Cortex of kidney (tissue), 1 donor: ENCODE measurements at places on chromosomes 16 and 17.

DNA sequence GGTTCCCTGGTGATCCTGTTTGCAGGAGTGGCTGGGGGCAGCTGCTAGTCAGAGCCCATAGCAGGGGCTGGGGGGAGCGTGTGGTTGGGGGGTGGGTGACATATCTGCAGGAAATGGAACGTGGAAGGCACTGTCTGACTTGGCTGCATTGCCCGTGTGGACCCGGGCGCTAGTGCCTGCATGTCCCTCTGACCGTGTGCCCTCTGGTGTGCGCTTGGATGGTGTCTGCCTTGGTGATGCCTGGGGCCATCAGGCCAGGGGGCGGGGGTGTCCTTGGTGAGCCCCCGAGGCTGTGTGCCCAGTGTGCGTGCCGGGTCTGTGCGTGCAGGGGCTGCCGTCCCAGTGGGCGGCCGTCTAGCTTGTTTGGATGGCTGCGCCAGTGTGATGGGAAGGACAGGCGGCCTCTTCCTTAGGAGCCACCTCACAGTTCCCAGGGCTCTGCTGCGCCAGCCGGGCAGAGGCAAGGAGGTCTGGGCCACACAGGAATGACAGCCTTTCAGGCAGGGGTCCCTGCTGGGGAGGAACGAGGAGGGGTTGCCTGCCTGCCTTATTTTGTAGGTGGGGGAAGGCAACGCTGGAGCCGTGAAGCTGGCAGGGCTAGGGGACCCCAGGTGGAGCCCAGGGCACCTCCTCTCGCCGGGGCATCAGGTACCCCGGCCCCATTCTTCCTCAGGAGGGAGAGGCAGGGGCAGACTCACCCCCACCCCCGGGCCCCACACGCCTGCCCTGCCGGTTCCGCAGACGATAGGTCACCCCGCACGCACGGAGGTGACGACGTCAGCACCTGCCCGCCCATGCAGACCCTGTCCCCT is 693 bp downstream of the NDRG4 start:
- DNase-seq: no peak

- DNase-seq: no peak
Measured at GRCh38 chr17:77223642-77224420, 83.1 kb downstream of the SEC14L1 start.

DNA sequence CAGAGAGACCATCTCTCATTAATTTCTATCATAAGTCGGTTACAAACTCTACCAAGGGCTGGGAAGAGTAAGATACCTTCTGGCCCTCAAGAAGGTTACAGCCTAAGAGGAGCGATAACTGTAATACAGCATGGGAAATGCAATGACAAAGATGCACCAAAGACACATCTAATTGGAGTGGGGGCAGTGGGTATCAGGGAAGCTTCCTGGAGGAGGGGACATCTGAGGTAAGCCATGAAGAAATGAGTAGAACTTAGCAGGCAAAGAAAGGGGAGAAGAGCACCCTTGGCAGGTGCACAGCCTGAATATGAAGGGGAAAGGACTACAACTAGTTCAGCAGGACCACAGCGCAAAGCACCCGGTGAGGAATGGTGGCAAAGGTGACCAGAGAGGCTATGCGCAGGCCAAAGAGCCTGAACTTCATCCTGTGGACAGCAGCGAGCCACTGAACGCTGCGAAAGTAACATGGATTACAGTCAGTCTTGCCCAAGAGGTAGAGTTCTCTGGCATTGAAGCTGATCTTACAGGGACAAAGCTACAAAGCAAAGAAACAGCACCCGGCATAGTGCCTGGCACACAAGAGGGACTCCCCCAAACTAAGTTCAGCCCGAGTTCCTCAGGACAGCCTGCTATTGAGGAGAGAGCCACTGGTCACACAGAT is 2.8 kb downstream of the TBC1D10B start:
- DNase-seq: no peak

DNA sequence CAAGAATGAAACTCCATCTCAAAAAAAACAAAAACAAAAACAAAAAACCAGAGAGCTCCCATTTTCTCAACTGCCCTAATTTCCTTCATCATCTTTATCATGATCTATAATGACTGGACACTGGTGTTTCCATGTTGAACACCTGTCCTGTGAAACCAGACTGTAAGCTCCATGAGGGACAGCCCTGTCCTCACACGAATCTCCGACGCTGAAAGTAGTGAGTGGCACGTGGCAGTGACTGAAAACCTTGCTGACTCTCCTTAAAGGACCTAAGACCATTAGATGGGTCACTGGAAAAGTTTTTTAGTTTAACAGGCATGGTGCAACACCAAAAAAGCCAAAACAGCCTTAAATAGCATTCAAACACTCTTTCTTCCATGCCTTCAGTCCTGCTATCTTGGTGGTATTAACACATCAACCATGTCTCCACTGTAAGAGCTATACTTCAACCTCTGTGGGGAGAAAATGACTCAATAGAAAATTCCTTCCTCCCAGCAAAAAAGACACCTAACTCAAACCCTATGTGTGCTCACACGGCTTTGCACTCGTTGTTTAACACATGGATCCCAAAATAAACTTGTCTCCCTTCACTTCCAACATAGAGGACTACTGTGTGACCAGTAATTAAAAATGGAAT is 8.3 kb downstream of the AXIN2 start:
- no peak for DNase-seq

DNA sequence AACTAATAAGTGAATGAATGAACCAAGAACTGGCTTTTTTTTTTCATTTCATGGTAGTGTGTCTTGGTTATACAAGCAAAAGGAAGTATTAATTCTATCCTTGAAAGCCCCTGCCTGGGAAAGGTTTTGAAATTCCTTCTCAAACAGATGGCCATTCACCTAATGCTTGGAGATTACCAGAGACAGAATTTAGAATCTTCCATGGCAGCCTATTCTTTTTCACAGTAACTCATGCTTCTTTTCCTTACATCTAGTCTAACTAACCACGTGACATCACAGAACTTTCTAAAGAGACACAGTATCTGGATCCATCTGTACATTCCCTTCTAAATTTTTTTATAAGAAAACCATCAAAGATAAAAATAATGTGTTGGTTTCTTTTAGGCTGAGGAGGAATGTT is 151.6 kb downstream of the FTO start:
- DNase-seq: no peak

- no peak for DNase-seq
Measured at GRCh38 chr16:50093607-50094539, 28.1 kb downstream of the HEATR3 start.

GRCh38 chr17:65914784-65915342 is 277.1 kb downstream of the CEP112 start:
- no peak for DNase-seq

- no peak for DNase-seq
Measured at GRCh38 chr17:69434164-69434579, 19.7 kb downstream of the MAP2K6 start.

GRCh38 chr17:47285003-47285402 is 31.4 kb downstream of the ITGB3 start:
- no peak for DNase-seq

DNA sequence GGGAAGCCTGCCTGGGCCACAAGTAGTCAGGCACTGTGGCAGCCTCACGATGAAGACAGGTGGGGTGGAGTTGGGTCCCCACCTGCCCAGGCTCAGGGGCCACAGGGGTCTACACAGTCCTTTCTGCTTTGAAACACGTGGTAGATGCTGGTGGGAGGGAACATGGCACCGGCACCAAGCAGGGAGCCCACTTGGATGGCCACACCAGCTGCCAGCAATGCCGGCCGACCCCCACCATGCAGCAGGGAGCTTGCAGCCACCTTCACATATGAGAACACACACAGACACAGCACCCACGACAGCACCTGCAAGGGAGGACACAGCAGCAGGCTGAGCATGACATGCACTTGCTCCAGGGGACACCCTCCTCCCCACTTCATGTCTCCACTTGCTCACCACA is 2.4 kb downstream of the SLC52A1 start:
- no peak for DNase-seq

- no peak for DNase-seq
Measured at GRCh38 chr16:52364500-52364899, 182.4 kb downstream of the TOX3 start.
